ENCODE measurements at places on chromosomes 7 and 10.
A peak's percentile ranks its signal among the peaks of the same experiment; 100 is the strongest.

- peak; percentile 31 for DNase-seq
Observed at GRCh38 chr10:46255801-46256747, 30.7 kb upstream of the ANTXRL start.

GRCh38 chr10:91880310-91880709, 29.0 kb downstream of the FGFBP3 start:
- no peak for DNase-seq

GRCh38 chr10:61901829-61902444, 438 bp downstream of the ARID5B start:
- DNase-seq = peak; percentile 32

DNA sequence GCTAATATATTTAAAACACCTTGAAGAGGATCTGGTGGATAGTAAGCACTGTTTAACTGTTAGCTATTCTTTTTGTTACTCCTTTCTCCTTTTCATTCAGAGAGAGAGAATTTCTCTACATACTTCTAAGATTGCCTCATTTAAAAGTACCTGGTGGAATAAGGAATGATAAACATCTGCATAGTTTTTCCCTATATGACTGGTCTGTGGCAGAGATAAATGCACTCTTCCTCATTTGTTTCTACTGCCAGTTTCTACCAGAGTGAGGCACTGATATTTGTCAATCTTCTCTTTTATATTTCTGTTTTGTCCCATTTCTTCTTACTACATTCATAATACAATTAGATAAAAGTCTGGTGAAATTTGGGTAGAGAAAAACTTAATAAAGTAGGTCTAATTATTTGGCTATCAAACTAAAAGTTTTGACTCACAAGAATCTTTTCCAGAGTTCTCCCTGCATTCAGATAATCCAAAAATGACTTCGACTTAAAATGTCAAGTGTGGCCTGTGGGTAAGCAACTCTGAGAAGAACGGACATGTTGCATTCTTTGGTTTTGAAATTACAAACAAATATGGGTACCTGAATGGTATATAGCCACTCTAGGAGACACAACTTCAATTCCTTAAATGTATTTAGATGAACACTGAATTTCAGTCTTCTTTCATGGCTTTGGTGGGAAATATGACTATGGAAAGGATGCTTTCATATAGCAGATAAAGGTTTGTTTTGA, 38.8 kb downstream of the RNLS start:
- peak; percentile 24 for DNase-seq

DNA sequence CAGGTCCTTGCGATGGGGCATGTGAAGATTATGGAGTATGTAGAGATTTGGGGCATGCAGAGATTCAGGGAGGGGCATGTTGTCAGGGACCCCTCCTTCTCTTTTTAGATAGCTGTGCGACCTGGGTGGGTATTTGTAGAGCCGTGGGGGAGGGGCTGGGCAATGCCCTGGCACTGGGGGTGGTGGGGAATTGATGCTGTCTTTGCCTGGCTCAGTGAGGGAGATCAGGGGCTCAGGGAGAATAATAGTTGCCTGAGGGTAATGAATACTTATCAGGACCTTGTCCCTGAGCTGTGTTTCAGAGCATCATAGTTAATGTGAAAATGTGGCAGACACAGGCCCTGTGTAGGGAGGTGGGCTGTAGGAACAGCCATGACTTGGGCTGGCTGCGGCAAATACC, 3.5 kb downstream of the RAMP3 start:
- no peak for DNase-seq

DNA sequence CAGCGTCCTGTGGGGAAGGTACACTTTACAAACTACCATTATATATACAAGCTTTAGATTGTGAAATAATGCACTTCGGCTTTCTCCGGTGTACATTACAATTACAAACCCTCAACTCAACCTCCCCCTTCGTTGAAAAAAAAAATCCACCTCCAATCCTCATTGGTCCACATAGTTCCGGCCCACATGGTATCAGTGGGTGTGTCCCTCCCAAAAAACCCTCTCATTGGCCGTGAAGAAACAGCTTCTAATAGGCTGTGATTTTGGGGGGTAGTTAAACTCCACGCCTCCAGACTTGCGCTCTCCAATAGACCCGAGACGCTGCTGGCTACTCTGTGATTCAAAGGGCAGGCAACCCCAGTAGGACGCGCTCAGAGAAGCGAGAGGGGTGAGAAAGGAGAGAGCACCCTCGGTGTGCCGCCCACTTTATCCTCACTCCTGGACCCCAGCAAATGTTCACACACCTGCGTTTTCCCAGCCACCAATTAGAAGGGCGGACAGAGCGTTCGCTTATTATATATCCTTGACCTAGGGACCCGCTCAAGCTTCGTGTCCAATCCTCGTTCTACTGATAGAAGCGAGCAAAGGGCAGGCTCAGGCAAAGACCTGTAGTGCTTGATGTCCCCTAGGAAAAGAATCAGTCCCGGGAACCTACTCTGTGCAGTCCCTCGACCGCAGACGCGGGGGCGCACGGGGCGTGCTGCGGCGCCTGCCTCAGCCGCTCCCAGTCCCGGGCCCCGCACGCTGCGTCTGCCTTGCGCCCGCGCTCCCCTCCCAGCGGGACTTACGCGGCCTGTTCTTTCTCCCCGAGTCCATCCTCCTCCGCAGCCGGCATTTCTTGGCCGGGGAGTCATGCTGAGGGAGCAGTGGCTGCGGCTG, 991 bp downstream of the PANK1 start:
- peak; percentile 92 for DNase-seq

- DNase-seq = no peak
Observed at GRCh38 chr10:102519246-102519825, 15.6 kb downstream of the SUFU start.

DNA sequence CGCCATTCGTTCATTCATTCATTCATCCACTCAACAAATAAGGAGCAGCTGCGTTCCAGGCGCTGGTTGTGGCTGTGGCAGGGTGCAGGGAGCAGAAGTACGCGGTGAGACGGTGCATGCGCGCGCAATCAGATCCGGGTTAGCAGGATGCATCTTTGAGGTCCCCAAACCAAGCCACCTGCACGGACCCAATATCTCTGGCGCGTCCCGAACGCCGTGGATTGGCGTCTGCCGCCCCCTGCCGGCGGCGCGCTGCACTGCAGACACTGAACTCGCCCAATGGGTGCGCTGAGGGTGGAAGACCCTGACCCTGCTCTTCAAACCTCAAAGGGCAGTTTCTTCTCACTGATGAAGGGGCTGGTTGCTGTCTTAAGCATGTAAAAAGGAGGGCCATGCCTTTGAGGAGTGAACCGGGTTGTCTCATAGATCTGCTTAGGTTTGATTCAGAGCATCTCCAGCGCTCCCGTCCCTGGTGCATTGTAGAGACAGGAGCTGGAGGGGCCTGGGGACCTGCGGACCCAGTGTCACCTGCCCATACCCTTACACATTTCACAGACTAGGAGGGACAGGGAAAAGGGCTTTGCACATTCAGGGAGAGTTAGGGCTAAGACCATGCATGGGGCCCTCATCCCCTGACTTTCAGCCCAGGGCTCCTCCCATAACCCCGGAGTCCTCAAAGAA, 102.5 kb downstream of the RAMP3 start:
- peak; percentile 74 for DNase-seq
